ENCODE measurements at places on chromosomes 1 and 21.

DNA sequence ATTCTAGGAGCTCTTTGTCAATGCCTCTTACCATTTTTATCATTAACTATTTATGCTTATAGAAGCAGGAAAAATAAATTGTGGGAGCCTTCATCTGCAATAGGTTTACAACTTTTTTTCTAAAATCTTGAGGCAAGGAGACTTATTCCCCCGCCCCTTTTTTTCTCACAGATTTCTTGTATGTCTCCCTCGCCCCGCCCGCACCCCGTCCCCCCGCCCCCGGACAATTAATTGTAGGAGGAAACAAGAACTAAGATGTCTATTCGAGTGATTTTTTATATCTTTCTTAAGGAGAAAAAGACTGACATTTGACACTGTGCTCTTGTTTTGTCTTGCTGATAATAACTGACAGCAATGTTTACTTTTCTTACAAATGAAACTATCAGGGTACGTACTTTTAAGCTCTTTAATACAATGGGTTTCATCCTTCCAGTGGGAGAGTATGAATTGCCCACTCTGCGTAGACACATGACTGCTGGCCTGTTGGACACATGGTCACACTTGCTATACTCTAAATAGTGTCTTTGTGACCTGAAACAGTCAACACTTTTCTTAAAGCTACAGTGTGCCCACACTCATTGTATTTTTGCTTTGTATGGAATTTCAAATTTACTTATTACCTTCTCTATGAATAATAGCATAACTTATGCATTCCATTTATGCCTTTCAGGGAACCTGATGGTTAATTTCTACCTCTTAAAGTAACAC lies 1.5 kb upstream of the IVNS1ABP start:
- DNase-seq: no peak

DNA sequence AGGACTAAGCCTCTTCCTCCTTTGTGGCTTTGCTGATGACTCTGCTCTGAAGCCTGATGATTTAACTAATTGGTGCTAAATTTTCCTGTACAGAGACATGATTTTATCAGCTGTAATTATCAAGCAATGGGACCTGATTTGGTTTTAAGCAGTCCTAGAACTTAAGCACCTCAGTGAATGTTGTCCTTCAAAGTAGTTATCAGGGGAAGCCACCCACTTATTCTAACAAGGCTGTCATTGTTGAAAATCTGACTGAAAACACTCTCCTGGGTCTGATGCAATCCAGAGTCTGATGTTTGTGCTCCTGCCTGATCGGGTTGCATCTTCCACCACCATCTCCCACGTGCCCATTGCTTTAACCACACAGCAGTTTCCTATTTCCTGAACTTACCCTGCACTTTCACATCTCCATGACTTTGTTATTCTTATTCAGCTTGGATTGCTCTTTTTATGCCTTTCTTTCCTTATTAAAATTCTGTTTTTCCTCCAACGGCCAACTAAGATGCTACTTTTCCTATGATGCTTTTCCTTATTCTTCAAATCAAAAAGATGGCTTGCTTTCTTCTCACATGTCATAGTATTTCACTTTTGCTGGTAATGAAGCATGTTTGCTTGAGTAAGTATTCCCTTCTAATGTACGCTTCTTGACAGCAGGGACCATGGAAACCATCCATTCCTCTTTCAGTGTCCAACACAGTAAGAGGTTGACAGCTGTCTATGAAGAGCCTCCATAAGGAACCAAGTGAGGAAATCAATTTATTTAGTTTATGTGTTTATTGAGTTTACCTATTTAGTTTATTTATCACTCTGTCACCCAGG lies 55.0 kb downstream of the S1PR1 start:
- DNase-seq: no peak

GRCh38 chr1:14667651-14667984 lies 69.1 kb downstream of the KAZN start:
- DNase-seq: no peak

DNA sequence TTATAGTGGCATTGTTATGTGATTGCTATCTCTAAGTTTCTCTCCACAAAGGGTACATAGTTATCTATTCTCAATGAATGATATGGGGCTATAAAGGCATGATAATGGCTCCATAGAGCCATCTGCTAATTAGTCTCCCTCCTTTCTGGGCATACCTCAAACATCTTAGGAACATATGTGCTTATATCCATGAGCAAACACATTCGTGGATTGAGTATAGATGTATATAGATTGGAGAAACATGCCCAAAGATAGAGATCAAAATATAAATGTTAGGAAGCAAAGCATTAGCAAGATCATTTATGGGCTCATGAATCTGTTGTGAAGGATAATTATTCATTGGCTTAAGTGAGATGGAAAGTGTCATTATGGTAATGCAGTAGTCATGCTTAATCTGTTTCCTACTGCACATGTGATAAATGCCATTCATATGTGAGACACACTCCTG lies 155.8 kb upstream of the UBE2U start:
- peak; percentile 60 for DNase-seq

GRCh38 chr1:160653620-160654016 lies 6.8 kb upstream of the SLAMF1 start:
- no peak for DNase-seq

- no peak for DNase-seq
Measured at GRCh38 chr1:151893176-151893924, 16.0 kb downstream of the THEM4 start.

DNA sequence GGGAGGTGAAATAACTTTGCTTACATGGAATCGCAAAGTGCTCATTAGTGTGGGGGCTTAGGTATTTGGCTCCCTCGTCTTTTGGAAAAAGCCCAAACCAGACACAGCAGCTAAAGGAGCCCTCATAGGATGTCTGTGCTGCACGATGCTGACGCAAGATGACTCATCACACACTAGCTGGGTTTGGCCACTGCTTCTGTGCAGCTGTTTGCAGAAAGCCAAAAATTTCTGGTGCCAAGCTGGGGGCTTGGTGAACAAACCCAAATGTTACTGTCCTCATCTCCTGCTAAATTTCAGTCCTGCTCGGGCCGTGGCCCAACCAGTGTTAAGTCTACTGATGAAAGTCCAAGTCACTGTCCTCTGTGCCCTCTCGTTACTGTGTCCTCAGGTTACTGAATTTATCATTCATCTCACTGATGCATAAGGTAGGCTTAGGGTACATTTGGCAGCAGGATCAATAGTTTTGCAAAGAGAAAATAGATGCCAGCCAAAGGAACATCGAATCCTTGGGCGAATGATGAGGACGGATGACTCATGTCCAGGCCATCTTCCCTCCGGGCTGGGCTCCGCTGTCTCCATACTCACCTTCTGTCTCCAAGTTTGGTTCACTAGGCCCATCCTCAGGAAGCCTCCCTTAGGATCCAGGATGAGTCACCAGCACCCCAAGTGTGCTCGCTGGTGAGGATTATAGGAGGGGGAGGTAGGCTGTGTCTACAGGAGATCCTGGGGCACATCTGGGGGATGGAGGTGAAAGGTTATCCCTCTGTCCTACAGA lies 177.7 kb downstream of the ADSS2 start:
- no peak for DNase-seq

DNA sequence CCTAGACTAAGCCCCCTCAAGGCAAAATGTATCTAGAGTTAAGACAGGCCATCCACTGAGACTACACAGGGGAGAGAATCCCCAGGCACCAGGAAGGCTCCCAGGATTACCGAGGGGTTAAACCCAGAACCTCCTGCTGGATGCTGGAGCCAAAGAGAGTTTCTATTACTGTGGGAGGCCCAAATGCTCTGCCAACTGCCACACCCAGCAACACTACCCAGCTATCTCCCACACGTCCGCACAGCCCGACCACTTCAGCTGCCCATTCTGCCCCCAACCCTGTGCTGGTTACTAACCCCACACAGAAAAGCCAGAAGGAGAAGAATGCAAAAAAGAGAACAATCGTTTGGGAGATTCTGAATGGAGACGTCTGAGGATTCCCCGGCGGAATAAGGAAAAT lies 63.6 kb downstream of the CD46 start:
- no peak for DNase-seq

DNA sequence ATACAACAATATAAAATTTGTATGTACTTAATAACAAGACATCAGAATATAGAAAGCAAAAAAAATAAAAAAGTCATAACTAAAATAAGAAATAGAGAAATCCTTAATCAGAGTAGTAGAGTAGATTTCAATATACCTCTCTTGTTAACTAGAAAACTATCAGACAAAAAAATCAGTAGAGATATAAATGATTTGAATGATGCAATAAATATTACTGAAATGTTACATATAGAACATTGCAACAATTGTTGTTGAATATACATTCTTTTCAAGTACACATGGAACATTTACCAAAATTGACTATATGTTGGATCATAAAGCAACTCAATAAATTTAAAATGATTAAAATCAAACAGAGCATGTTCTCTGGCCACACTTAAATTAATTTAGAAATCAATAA lies 31.9 kb upstream of the ADAR start:
- no peak for DNase-seq
